ENCODE measurements at places on chromosomes 16 and 17. TPM values are rescaled to one million over a fixed set of nuclear protein-coding genes. Genes with fewer than 3 reads are reported as not detected.

DNA sequence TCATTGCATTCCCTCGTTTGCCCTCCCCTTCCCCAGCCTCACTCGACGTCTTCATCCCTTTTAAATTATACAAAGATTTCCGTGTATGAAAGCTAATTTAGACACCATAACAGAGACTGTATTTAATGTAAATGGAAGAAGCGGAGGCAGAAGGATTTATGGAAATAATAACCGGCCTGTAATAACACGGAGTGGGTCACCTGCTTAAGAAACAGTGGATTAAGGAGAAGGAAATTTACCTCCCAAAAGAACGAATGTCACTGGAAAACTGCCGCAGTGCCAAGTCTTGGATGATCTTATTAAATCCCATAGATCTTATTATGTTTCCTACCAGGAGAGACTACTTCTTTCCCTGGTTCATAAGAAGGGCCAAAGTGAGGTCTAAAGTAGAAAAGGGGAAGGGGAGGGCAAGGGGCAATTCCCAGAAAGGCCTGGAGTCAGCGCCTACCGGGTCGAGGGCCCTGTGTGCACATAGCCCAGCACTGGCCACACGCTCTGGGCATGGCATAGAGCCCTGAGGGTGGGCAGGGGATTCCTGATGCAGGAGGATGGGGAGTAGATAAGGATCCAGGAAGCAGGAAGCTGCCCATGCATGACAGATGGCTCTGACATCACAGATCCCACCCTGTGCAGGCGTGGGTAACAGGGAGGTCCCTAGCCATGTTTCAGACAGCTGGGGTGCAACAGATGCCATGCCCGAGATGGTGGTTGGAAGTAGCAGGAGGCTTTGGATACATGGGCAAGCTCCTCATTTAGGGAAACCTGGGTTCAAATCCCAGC is 56.2 kb upstream of the RPL38 start:
- DNase-seq = no peak

DNA sequence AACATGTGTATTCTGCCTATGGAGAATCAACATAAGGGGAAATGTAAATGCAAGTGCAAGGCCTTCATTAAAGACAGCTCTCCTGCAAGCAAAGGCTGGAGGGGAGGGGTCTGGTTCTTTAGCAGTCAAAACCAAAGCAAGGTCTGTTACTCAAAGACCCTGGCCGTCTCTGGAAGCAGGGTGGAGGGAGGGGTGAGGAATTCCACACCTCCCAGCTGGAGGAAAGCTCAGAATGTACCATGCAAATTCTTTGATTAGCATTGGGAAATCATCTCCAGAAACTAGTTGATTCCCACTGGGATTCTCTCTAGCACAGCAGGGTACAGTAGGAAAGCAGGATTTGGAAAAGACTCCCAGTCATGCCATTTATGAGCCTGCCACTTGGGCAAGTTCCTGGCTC is 77.3 kb upstream of the ASIC2 start:
- no peak for DNase-seq

GRCh38 chr16:87337262-87337771 is 20.1 kb upstream of the C16orf95 start:
- peak; percentile 19 for DNase-seq

DNA sequence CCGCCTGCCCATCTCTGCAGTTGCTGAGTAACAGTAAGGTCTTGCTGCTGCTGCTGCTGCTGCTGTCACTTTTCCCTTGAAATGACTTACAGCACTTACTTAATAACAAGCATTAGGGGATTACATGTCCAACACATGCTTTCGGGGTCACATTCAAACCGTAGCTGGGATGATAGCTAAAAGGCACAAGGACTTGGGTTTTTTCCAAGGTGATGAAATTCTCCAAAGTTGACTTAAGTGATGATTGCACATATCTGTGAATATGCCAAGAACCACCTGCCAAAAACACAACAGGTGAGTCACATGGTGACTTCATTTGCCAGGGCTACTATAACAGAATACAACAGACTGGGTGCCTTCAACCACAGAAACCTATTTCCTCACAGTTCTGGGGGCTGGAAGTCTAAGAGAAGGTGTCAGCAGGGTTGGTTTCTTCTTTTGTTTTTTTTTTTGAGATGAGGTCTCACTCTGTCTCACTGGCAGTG is 121.9 kb upstream of the TNRC6C start:
- no peak for DNase-seq

- no peak for DNase-seq
Measured at GRCh38 chr16:57823836-57824235, 21.5 kb upstream of the KIFC3 start.

DNA sequence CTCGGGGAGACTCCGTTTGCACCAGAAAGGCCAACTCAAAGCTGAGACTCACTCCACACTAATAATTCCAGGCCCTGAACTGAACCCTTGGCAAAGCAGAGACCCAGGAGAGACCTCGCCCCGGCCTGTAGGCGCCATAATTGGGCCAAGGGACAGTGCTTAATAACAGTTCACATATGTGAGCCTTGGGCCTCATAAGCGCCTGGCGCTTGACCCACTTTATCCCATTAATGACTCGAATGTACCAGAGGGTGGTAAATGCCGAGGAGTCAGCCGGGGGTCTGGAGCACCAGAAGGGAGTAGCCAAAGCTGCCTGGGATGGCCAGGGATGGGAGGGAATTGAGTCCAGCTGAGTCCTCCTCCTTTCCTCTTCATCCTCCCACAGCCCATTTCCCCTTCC is 24.6 kb downstream of the SLC6A4 start:
- no peak for DNase-seq

- DNase-seq = peak; percentile 69
Measured at GRCh38 chr17:76252040-76252954, 12.0 kb upstream of the RNF157 start.

DNA sequence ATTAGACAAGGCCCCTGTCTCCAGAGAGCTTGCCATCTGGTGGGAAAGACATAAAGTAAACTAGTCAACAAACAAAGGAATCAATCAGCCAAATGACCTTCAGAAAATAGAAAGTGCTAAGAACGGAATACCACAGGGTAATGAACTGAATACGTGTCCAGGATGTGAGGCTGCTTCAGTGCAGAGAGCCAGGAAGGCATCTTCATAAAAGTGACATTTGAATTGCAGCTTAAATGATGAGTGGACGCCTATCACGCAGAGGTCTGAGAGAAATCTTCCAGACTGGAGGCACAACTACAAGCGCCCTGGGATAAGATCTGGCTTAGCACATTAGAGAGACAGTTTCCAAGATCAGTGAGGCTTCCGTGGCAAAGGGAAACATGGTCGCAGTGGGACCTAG is 574.1 kb upstream of the CDH8 start:
- no peak for DNase-seq

Gene ITGB4
- 27.0 TPM for total RNA-seq

Gene TTLL6
- total RNA-seq = 0.06 TPM

Gene CES1
- 81.4 TPM for total RNA-seq

Gene SOCS3
- total RNA-seq = 51.2 TPM

Gene FAHD1
- 18.8 TPM for total RNA-seq
